ENCODE measurements at places on chromosomes 3 and 15. TPM values are rescaled to one million over a fixed set of nuclear protein-coding genes. Genes with fewer than 3 reads are reported as not detected.
A peak's percentile ranks its signal among the peaks of the same experiment; 100 is the strongest.

The SORD gene
- 2.8 TPM for total RNA-seq

The MYLK gene
- 21.6 TPM for total RNA-seq

The MESP2 gene
- not detected for total RNA-seq

The NOP10 gene
- total RNA-seq, result 263 TPM

The FSTL1 gene
- 38.3 TPM for total RNA-seq

The SH2D7 gene
- not detected for total RNA-seq

The SRGAP3 gene
- total RNA-seq, result 0.44 TPM

The SYNPR gene
- not detected for total RNA-seq

The ETV5 gene
- 20.9 TPM for total RNA-seq

The CD80 gene
- total RNA-seq, result not detected

The TRIM42 gene
- total RNA-seq, result not detected

The TIMP4 gene
- total RNA-seq, result 0.40 TPM

The ARPP19 gene
- 97.4 TPM for total RNA-seq

The MNS1 gene
- 0.20 TPM for total RNA-seq

The CCR8 gene
- total RNA-seq, result not detected

The GALNT15 gene
- 27.0 TPM for total RNA-seq

The PLCH1 gene
- total RNA-seq, result not detected

The PPARG gene
- total RNA-seq, result 42.7 TPM

The IL17RD gene
- total RNA-seq, result 0.20 TPM

- DNase-seq, result no peak
These were observed 209.5 kb downstream of the ADAMTS17 start for GRCh38 chr15:100132309-100132708.

- DNase-seq, result no peak
These were observed 43.9 kb upstream of the PARP14 start for GRCh38 chr3:122636697-122637096.

- no peak for DNase-seq
These were observed 9.3 kb downstream of the CCDC33 start for GRCh38 chr15:74245342-74245931.

GRCh38 chr15:71957026-71957425, 146.7 kb downstream of the NR2E3 start:
- DNase-seq, result no peak

DNA sequence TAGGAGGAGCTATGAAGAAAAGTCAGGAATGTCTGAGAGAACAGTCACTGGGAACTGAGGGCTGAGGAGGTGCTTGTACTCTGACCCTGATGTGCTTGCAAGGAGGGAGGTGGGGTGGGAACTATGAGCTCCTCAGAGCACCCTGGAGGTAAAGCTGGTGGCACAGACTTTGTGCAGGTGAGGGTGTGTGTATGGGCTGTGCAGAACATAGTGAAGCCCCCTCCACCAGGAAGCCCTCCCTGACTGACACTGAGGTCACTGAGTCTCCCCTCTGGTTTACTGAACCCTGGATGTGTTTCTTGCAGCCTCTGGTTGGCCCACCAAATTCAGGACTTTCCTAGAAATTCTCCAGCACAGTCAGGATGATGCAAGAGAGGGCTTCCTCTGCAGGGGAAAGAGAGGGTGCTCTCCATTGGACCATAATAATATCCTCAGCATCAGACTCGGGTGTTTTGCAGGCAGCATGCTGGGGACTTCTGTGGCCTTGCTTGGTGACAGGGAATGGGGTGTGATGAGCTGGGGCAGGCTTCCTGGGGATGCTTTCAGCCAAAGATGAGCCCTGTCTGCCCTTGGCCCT, 1.5 kb upstream of the ISLR start:
- DNase-seq, result no peak

DNA sequence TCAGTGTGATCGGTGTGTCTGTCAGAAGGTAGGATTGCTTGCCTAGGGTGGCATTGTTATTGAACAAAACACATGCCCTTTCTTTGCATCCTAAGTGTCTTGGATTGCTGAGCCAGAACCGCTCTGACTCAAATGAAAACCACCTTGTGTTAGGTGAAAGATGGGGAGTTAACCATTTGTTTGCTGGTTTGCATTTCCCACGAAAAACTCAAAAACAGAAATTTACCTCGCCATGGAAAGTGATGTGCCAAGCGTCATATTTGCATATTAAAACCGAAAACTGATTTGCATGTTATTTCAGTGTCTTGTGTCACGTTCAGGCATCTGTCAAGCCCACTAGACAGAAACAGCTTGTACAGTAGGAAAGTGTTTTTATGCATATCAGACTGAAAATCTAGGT, 474.6 kb upstream of the TPRG1 start:
- DNase-seq, result no peak

DNA sequence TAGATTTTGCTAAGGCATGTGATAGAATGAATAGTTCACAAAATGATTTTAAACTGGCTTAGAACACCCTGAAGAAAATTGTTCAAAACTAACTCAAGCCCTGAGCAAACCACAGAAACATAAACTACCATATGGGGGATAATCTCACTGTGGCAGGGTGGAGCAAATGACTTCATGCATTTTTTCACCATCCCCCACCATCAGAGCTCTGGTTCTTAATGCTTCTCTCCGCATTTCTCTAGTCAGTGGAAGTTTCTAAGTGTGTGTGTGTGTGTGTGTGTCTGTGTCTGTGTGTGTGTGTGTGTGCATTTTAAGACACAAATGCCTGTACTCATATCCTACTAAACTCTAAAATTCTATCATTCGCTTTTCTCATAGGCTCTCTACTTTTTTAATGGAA, 107.1 kb upstream of the PHLDB2 start:
- DNase-seq, result no peak

GRCh38 chr3:8494327-8494726, 7.3 kb upstream of the LMCD1 start:
- DNase-seq, result no peak

DNA sequence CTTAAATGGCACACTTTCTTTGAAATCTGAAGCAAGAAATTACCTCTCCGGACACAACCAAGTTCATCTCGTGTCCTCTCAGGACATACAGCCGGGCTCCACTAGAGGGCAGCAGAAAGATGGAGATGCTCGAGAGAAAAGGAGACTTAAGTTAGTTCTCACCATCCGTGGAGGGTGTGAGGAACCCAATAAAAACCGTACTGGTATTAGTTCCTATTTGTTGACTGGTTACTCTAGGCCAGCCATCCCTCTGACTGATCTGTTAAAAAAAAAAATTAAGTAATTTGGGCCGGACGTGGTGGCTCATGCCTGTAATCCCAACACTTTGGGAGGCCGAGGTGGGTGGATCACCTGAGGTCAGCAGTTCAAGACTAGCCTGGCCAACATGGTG, 7.9 kb upstream of the CYP11A1 start:
- DNase-seq, result peak; percentile 83

GRCh38 chr3:108403198-108403597, 106.8 kb downstream of the HHLA2 start:
- no peak for DNase-seq

- no peak for DNase-seq
These were observed 116.5 kb upstream of the FGF7 start for GRCh38 chr15:49306551-49306950.

- DNase-seq, result no peak
These were observed 23.3 kb downstream of the POPDC2 start for GRCh38 chr3:119636891-119637611.

DNA sequence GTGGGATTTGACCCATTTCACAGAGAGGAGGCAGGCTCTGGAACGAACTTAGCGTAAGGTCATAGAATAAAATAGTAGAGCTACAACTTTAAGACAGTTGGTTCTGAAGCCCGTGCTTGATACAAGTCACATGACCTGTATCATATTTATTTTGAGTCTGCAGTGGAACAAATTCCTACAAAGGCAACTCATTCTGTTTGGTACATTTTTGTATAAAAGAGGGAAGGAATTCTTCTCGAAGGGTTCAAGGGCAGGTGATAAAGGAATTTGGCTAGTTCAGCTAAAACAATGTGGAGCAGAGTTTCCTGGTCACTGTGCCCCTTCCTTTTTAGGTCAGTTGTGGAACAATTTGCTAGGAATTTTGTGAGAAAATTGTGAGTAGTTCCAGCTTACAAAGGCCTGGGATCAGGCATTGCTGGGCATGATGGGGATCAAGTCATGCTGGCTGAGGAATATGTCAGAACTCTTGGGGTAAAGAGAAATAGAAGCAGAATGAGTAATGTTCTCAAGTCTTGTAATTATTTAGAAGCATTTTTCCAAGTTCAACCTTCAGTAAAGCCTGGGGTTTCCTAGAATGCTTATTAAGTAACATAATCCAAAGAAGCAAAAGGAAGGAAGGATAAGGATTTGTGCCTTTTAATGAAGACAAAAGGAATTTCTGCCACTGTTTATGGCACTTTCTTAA, 19.1 kb downstream of the USP3 start:
- DNase-seq, result peak; percentile 59

GRCh38 chr15:60215225-60215963, 182.4 kb downstream of the ANXA2 start:
- DNase-seq, result no peak

DNA sequence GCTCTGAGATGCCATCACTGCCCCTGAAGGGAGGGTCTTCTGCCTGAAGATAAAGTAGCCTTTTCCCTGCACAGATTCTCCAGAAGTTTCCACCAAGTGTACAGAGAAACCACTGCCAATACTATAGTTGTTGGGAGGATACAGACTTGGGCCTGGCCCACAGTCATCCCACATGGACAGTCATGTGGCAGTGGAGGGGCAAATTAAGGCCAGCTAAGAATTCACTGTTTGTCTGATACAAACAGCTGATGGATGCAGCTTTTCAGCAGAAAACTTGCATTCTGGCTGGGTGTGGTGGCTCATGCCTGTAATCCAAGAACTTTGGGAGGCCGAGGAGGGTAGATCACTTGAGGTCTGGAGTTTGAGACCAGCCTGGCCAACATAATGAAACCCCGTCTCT, 22.1 kb downstream of the HOMER2 start:
- no peak for DNase-seq

- DNase-seq, result peak; percentile 34
These were observed 1037.6 kb upstream of the NR2F2 start for GRCh38 chr15:95292785-95293450.

- no peak for DNase-seq
These were observed 59.7 kb downstream of the GHSR start for GRCh38 chr3:172388412-172389078.

GRCh38 chr3:124157748-124158147, 165.8 kb upstream of the ROPN1 start:
- DNase-seq, result no peak

- peak; percentile 24 for DNase-seq
These were observed 1.6 kb upstream of the SUCNR1 start for GRCh38 chr3:151871639-151872468.

GRCh38 chr3:188122571-188123169, 31.3 kb upstream of the LPP start:
- DNase-seq, result no peak

- no peak for DNase-seq
These were observed 27.9 kb downstream of the SYNM start for GRCh38 chr15:99132634-99133287.

- peak; percentile 98 for DNase-seq
These were observed 36.7 kb upstream of the ZBTB38 start for GRCh38 chr3:141331377-141332318.

DNA sequence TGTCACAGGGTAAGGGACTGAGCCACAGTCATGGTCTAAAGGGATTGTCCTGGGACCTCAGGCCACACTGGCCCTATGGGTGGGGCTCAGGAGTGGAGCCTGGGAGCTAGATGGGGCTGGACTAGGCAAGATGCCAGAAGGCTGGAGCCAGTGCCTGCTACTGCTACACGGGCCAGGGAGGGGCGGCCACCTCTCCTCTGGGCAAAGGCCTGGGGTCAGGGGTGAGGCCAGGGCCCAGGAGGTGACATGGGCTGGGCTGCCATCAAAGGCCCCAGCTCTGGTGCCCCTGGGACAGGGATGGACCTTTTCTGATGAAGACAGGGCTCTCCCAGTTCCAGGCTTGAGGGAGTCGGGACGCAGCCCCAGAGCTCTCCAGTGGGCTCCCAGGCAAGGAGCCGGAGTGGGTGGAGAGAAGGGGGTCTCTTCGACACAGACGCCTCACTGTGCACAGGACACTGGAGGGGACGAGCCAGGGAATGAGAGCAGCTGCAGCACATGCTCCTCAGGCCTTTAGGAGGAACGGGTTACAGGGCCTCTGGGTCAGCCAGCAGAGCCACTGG, 62.1 kb upstream of the IQSEC1 start:
- no peak for DNase-seq

DNA sequence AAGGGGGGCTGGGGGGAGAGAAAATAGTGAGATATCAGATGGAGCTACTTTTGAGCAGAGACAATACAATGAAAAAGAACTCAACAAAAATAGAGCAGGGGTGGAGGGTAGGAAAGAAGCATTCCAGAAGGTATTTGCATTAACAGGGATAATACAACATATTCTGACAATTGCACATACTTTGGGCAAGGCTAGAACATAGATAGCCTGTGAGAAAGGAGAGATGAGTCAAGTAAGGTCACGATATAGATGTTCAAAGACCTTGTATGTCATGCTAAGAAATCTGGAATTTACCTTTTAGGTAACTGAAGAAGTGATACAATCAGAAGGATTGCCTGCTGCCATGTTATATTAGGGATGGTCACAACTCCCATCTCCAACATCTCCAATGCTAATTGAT, 155.2 kb downstream of the GSK3B start:
- DNase-seq, result no peak

DNA sequence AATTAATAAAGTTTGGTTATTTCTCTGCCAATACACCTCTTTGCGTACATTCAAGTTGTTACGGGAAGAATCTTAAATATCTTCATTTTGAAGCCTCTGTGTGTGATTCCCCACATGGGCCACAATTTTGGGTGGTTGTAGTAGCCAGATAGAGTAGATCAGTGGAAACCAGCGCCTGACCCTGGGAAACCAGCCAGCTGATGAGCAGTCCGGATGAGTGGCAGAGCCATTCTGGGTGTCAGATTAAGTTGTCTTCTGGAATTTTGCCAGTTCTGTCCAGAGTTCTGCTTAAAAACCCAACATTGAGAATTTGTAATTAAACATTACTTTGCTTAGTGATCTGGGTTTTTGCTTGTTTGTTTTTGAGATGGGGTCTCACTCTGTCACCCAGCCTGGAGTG, 49.7 kb downstream of the MRPS25 start:
- DNase-seq, result peak; percentile 68

DNA sequence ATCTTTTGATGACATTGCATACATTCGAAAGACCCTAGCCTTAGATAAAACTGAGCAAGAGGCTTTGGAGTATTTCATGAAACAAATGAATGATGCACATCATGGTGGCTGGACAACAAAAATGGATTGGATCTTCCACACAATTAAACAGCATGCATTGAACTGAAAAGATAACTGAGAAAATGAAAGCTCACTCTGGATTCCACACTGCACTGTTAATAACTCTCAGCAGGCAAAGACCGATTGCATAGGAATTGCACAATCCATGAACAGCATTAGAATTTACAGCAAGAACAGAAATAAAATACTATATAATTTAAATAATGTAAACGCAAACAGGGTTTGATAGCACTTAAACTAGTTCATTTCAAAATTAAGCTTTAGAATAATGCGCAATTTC, 16.7 kb downstream of the KCNMB3 start:
- DNase-seq, result no peak
